ENCODE measurements at places on chromosomes 1 and 21.

- no peak for DNase-seq
These were observed 53.8 kb downstream of the PCNT start for GRCh38 chr21:46377789-46378188.

DNA sequence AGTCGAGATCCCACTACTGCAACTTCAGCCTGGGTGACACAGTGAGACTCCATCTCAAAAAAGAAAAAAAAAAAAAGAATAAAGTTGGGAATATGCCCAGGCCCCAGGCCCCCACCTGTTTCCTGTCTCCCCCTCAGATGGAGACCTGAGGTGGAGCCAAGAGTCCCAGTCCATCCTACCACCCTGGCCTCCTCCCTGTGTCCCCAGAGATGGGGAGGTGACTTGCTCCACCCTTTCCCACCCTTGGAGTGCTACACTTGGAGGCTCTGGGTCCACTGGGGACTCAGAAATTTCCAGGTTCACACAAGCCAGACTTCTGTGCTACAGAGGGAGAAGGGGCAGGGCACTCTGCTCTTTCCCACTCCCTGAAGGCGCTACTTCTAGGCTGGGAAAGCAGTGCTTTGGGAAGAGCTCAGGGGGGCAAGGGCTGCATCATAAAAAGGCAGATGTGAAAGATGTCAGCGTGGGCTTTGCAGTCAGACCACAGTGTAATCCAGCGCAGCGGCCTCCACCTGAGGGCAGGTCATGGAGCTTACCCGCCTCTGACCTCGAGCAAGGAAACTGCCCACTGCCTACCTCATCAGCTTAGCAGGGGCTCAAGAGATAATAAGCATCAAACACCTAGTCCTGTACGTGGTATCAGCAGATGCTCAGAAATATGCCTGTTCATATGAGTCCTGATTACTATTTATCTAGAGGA lies 13.4 kb downstream of the TMEM63A start:
- no peak for DNase-seq

DNA sequence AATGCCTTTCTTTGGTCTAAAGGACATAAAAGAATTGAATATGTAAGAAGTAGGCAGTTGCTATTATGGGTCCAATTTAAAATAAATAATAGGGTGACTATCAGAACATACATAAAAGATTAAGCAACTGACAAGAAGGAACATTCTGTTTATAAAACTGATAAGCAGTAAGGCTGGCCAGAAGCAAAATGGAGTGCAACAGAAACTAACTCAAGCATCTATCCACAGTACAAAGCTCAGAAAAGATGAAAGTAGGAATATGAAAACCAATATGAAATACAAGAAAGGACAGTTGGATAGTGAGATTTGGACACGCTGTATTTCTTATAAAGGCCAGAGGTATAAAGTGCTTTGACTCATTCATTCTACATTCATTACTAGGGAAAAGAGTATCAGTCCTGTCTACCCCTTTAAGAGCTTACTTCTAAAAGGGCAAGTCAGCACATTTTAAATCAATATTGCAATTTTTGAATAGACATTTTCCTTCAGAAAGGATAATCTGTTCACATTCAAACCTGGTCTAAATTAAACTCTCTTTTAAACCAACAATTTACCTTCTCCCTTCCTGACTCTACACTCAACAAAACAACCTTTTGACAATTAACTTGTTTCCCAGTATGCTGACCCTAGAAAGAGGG lies 14.4 kb downstream of the ALDH9A1 start:
- no peak for DNase-seq

DNA sequence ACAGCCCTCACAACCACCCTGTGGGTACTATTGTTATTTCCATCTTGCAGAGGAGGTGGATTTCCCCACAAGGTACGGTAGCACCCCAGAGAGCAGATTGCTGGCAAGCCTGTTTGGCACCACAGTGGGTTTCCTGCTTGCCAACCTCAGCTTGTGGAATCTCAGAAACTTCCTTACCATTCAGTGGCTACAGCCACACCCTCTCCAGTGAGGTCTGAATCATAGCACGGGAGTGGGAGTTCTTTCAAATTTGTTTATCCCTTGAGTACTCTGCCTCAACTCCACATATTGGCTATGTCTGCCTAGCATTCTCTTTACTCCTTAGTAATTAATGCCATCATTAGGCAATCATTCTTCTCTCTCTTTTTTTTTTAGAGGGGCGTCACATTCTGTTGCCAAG lies 162.1 kb downstream of the PTPRU start:
- no peak for DNase-seq

- no peak for DNase-seq
These were observed 5.9 kb downstream of the CAMK1G start for GRCh38 chr1:209589440-209589839.

GRCh38 chr1:36300526-36300925 lies 5.6 kb upstream of the SH3D21 start:
- peak; percentile 84 for DNase-seq

DNA sequence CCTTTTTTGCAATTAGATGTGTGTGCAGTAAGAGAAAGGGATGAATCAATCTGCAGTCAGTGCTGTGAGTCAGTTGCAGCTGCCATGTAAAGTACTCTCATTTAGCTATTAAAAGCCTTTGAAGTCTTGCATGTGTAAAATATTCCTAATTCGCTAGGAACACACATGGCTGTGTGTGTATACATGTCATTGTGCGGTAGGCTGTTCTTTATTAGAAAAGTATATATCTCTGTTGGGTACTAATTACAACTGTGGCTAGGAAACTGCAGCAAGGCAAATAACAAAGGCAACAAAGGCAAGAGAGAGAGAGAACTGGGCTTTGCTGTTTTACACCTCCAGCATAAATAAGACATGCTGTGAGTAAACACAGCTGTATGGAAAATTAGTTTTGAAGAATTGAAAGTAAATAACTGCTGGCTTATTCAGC lies 41.7 kb downstream of the EPB41 start:
- no peak for DNase-seq

DNA sequence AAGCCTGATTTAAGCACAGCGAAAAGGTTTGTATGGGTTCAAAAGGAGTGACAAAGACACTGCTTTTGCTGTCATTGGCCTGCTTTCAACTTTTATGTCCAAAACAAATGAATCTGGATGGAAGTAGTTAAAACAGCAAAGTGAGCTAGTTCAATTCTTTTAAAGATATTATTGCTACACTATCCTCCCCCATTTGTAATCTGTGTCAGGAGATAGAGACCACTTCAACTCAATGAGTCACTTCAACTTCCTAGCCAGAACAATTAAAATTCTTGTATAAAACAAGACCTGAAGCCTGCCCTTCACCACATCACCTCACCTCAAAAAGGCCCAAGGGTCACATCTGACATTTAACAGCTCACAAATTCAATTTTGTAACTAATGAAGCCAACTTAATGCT lies 364.1 kb upstream of the LYPLAL1 start:
- DNase-seq: no peak

GRCh38 chr1:245684571-245684970 lies 529.8 kb downstream of the KIF26B start:
- DNase-seq: no peak

- no peak for DNase-seq
These were observed 14.1 kb downstream of the ADGRB2 start for GRCh38 chr1:31749785-31750735.

GRCh38 chr1:203120325-203121153 lies 7.0 kb upstream of the ADORA1 start:
- no peak for DNase-seq

GRCh38 chr1:10679496-10680220 lies 116.8 kb downstream of the CASZ1 start:
- no peak for DNase-seq

- peak; percentile 63 for DNase-seq
These were observed 69.7 kb upstream of the RGL1 start for GRCh38 chr1:183735069-183735860.

GRCh38 chr1:64308866-64309265 lies 105.4 kb downstream of the UBE2U start:
- DNase-seq: no peak

DNA sequence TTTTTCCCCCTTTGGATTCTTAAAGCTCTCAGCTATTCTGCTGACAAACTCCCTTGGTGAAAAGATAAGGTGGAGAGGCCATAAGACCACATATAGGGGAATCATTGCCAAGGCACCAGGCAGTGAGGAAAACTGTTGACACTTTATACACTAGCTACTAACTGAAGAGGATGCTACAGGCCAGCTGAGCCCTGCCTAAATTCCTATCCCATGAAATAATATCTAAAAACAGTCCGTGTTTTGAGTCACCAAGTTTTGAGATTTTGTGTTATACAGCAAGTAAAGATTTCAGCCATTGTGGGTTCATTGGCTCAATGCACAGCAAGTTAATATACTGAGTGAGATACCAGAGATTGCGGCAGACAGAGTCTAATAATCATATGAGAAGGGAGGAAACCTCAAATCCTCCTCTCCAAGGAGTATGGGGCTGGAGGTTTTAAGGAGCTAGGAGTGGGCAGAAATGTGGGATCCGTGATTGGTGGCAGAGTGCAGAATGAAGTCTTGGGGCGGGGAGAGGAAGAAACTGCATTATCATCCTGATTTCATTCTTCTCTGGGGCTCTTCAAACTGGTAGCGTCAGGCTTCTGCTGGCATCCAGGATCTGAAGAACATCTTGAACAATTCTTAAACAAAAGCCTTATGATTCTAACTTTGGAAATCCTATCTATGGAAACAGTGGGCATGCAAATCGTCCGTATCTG lies 9.2 kb downstream of the CLDN8 start:
- no peak for DNase-seq

- no peak for DNase-seq
These were observed 55.8 kb downstream of the OBSCN start for GRCh38 chr1:228263636-228264035.

- no peak for DNase-seq
These were observed 30.8 kb downstream of the TNNI3K start for GRCh38 chr1:74266001-74266400.

DNA sequence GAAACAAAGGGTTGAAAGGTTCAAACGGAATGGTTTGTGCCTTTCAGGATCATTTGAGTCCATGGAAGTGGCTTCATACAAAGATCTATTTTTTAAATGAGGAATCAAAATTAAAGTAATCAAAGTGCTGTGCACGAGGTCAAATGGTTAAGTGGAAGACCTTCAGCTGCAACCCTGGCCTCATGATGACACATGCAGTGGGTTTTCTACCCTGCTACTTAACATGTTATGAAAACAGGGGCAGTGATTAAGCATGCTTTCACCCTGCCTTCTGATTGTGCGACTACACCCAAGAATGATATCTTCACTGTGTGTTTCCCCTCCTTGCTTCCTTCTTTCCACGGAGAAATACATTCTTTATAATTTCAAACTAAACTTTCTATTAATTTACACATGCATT lies 604.2 kb downstream of the LRRIQ3 start:
- DNase-seq: peak; percentile 38

- DNase-seq: peak; percentile 72
These were observed 148.4 kb downstream of the GPATCH2 start for GRCh38 chr1:217482356-217483102.

- no peak for DNase-seq
These were observed 12.3 kb downstream of the SERTAD4 start for GRCh38 chr1:210244746-210245367.

- DNase-seq: no peak
These were observed 9.3 kb upstream of the RSRP1 start for GRCh38 chr1:25256578-25256965.

- DNase-seq: no peak
These were observed 131.5 kb downstream of the RNF220 start for GRCh38 chr1:44536357-44537209.

- DNase-seq: no peak
These were observed 71.2 kb downstream of the CASZ1 start for GRCh38 chr1:10724948-10725847.

GRCh38 chr1:35533586-35533985 lies 23.6 kb downstream of the KIAA0319L start:
- no peak for DNase-seq

- no peak for DNase-seq
These were observed 19.9 kb downstream of the CNTN2 start for GRCh38 chr1:205062895-205063294.

GRCh38 chr1:55527831-55528230 lies 312.7 kb upstream of the USP24 start:
- DNase-seq: no peak

- no peak for DNase-seq
These were observed 2.7 kb downstream of the ENAH start for GRCh38 chr1:225650179-225650578.

GRCh38 chr1:156616463-156616862 lies 2.8 kb upstream of the HAPLN2 start:
- DNase-seq: no peak

GRCh38 chr1:55065648-55066047 lies 26.3 kb downstream of the PCSK9 start:
- no peak for DNase-seq

DNA sequence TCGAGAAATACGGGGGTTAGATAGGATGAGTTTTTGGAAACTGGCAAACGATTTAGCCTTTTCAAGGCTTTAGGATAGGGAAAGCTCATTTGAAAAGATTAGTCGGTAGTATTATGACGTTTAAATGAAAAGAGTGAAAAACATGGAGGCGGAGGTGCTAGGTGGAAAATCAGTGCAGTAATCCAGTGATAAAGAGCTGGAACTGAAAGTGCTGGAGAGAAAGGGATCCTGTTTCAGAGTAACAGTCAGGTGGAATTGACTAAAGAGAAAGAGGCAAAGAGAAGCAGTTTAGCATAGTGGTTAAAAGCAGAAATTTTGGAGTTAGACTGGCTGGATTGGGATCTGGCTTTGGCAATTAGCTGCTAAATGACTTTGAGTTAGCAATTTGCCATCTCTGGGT lies 945 bp downstream of the WDR3 start:
- DNase-seq: peak; percentile 12

- DNase-seq: no peak
These were observed 17.5 kb downstream of the KPNA6 start for GRCh38 chr1:32125313-32125712.

- DNase-seq: peak; percentile 67
These were observed 67.5 kb upstream of the PRDX6 start for GRCh38 chr1:173409613-173410012.

DNA sequence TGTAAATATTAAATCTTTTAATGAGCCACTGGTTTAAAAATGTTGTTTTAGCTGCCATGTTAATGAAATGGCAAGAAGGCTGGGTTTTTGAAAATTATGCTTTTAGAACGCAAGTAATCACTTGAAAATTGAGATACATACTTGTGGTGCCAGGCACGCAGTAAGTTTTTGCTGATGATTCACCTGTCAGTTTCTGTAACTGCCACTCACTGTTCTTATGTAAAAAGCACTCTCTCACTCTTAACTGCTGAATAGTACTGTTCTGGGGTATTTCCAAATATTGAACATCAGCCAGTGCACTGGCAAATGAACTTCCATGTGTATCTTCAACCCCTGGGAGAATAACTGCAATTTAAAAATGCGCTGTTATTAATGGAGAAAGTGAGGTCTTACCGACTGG lies 17.9 kb downstream of the LGALS8 start:
- no peak for DNase-seq

GRCh38 chr1:56145581-56145980 lies 433.8 kb downstream of the PLPP3 start:
- no peak for DNase-seq

GRCh38 chr1:232149287-232150201 lies 480.4 kb downstream of the SIPA1L2 start:
- no peak for DNase-seq

GRCh38 chr1:59898927-59899326 lies 27.6 kb downstream of the CYP2J2 start:
- DNase-seq: no peak

GRCh38 chr1:68173936-68174737 lies 58.2 kb downstream of the WLS start:
- DNase-seq: no peak
